ENCODE measurements at places on chromosomes 16 and 17.

GRCh38 chr16:49503256-49504022 lies 129.8 kb downstream of the C16orf78 start:
- DNase-seq, result no peak

- DNase-seq, result no peak
These were observed 24.9 kb upstream of the CLEC18A start for GRCh38 chr16:69926241-69926640.

- no peak for DNase-seq
These were observed 18.3 kb downstream of the PDIA2 start for GRCh38 chr16:301235-301634.

DNA sequence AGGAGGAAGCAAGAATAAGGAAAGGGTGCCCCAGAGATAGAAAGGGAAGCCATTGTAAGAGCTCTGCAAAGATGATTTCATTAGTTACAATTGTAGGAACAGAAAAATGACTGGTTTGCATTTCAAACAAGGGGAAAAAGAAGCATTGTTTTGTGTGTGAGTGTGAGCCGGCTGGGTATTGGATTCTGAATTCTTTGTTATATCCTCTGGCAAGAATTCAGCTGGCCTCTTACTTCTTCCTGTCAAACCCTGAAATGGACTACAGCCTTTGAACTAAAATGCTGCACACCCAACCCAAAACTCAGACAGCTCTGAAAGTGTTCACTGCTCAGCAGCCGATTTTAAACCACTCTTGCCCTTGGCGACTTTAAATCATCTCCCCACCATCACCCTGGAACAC lies 461.3 kb downstream of the PMP22 start:
- no peak for DNase-seq

GRCh38 chr16:67082100-67082499 lies 27.6 kb upstream of the PHAF1 start:
- DNase-seq, result no peak

DNA sequence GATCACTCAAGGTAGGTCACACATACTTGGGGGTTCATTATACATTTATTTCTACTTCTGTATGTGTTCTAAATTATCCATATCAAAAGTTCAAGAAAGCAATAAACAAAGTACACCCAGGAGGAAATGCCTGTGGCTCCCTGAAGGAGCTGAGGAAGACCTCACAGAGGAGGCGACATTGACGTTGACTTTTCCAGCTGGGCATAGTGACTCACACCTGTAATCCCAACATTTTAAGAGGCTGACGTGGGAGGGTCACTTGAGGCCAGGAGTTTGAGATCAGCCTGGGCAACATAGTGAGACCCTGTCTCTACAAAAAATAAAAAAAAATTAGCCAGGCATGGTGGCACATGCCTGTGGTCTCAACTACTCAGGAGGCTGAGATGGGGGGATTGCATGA lies 16.3 kb downstream of the ITGAD start:
- DNase-seq, result no peak
